ENCODE measurements at places on chromosomes 6 and 20.

DNA sequence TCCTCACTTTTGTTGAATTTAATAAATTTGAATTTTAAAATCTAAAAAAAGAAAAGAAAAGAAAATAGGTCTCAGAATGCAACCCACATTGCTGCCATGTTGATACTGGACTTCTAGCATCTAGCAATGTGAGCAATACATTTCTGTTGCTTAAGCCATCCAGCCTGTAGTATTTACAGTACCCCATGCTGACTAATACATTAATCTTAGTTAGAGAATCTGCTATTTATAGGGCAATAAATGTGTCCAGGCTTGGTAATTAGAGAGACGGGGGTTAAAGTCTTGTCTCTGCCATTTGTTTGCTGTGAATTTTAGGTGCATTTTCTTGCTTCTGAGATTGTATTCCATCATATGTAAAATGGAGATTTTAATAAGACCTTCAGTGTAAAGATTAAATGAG lies 471.3 kb downstream of the DHX35 start:
- DNase-seq, result no peak

DNA sequence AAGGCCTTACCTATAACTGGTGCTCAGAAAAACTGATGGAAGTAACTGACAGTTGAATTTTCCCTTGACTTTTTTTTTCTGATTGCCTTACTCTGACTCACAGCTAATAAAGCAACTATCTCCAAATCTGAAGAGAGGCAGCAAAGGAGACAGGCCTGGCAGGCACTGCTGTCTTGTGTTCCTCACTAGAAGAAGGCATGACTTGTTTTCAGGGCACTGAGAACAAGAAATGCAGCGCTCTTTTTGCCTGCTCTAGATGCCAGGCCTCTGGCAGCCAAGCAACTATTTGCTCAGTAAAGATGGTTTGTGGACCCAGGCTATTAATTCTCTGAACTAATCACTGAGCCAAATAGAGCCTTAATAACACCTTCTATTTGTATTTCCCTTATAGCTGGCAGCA lies 155.1 kb downstream of the PRDM13 start:
- no peak for DNase-seq

DNA sequence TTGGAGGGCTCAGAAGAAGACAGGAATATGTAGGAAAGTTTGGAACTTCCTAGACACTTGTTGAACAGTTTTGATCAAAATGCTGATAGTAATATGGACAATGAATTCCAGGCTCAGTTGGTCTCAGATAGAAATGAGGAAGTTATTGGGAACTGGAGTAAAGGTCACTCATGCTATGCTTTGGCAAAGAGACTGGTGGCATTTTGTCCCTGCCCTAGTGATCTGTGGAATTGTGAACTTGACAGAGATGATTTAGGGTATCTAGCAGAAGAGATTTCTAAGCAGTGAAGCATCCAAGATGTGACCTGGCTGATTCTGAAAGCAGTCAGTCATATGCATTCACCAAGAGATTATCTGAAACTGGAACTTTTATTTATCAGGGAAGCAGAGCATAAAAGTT lies 45.1 kb downstream of the FRK start:
- DNase-seq, result no peak

- peak; percentile 66 for DNase-seq
Observed at GRCh38 chr6:83459663-83460062, 28.8 kb upstream of the ME1 start.

DNA sequence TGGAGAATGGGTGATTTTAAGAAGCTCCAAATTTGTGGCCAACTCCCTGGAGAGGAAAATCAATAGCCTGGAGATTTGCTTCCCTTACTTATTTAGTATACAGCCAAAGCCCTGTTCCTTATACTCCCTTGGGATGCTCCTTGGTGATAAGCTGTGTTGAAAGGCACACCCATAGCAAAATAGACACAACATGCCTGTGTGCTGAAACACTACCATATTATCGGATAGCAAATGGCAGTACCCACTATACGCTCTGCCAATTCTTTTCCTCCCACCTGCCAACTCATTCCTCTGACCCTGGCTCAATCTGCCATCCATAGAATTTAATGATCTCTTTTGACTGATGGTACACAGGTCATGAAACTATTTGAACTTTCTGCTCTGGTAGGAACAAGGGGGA lies 98.2 kb downstream of the CLIC5 start:
- DNase-seq, result no peak

- DNase-seq, result no peak
Observed at GRCh38 chr20:57468523-57469417, 56.2 kb downstream of the CTCFL start.

DNA sequence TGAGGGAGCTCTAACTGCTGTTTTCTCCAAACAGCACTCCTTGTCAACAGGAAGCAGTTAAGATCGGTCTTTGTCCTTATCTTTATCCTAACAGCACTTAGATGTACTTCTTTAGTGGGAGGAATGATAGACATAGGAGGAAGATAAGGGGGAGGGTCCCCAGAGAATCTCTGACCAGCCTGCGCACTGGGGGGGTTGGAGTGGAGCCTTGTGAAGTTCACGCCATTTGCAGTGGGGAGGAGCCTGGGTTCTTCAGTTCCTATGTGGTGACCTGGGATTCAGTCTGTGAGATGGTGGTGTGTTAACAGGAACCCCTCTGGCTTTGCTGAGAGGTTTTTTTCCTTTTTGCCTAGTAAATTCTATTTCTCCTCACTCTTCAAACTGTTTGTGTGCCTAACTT lies 18.1 kb upstream of the ASCC3 start:
- no peak for DNase-seq

GRCh38 chr6:140846503-140847261 lies 1286.0 kb upstream of the GJE1 start:
- DNase-seq, result no peak

GRCh38 chr6:166570929-166571713 lies 15.4 kb downstream of the RAMACL start:
- DNase-seq, result no peak

GRCh38 chr20:32019563-32020463 lies 9.6 kb downstream of the CCM2L start:
- DNase-seq, result no peak

GRCh38 chr6:25560865-25561264 lies 91.2 kb upstream of the SCGN start:
- DNase-seq, result no peak

DNA sequence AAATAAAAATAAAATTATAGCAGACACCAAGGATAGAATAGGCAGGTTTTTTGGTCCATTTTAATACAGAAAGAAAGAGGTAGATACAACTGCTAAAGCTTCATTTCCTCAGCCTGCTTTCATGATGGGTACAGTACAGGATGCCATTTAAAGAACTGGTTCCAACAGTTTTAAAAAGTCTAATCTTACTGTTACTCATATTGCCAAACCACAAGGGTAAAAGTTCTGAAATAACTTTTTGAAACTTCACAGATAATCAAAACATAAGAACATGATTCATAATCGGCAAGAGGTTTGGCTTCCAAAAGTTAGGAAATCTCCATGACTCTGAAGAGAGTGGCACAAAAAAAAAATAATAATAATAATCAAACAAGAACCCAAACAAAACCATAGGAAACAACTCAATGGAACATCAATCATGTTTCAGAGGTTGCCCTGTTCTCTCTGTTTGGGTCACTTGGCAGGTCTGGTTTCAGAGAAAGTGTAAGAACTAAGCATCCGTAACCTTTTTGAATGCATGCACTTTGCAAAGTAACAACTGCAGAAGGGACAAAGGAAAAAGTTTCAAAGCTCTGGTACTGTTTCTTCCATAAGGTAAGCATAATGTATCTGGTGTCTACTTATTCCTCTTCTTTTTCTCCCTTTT lies 79.7 kb downstream of the SMLR1 start:
- no peak for DNase-seq

DNA sequence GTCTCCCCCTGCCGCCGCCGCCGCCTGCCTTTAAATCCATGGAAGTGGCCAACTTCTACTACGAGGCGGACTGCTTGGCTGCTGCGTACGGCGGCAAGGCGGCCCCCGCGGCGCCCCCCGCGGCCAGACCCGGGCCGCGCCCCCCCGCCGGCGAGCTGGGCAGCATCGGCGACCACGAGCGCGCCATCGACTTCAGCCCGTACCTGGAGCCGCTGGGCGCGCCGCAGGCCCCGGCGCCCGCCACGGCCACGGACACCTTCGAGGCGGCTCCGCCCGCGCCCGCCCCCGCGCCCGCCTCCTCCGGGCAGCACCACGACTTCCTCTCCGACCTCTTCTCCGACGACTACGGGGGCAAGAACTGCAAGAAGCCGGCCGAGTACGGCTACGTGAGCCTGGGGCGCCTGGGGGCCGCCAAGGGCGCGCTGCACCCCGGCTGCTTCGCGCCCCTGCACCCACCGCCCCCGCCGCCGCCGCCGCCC lies 474 bp downstream of the CEBPB start:
- DNase-seq, result peak; percentile 61

GRCh38 chr6:104704191-104704590 lies 155.5 kb downstream of the HACE1 start:
- DNase-seq, result no peak

DNA sequence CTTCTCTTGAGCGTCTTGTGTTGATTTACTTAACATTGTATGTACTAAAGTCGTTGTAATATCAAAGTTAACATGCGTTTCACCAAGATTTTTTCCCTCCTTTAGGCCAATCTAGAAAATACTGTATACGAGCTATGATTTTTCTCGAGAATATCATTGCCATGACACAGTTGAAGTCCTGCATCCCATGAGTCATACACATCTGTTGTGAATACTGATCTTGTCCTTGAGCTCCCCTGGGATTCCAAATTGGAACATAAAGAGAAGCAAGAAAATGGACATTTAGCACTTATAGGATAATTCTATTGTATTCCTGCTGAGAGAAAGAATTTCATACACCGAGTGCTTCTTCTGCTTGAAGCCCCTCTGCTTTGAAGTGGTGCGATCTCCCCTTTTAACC lies 109.6 kb downstream of the SLC35B3 start:
- DNase-seq, result no peak

GRCh38 chr20:15916623-15917022 lies 656.6 kb downstream of the KIF16B start:
- DNase-seq, result no peak

- no peak for DNase-seq
Observed at GRCh38 chr6:151721146-151721545, 86.3 kb upstream of the ESR1 start.

DNA sequence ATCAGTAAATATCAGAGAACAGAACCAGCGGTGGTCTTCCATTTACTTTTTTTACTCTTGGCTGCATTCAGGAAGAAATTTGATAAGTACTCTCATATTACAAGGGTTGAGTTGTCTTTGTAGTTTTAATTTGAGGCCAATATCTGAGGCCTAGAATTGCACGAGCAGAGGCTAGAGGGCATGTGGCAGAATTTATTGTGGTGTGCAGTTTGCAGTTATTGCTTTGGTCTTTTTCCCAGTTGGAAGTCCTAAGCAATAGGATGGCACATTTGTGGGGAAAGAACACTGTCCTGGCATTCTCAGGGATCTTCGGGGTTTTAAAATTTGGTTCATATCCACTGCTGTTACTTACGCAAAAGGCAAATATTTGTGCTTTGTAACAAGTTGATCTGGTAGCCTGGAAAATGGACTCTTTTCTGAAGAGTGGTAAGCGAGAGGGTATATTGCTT lies 66.0 kb downstream of the CTNNBL1 start:
- no peak for DNase-seq

DNA sequence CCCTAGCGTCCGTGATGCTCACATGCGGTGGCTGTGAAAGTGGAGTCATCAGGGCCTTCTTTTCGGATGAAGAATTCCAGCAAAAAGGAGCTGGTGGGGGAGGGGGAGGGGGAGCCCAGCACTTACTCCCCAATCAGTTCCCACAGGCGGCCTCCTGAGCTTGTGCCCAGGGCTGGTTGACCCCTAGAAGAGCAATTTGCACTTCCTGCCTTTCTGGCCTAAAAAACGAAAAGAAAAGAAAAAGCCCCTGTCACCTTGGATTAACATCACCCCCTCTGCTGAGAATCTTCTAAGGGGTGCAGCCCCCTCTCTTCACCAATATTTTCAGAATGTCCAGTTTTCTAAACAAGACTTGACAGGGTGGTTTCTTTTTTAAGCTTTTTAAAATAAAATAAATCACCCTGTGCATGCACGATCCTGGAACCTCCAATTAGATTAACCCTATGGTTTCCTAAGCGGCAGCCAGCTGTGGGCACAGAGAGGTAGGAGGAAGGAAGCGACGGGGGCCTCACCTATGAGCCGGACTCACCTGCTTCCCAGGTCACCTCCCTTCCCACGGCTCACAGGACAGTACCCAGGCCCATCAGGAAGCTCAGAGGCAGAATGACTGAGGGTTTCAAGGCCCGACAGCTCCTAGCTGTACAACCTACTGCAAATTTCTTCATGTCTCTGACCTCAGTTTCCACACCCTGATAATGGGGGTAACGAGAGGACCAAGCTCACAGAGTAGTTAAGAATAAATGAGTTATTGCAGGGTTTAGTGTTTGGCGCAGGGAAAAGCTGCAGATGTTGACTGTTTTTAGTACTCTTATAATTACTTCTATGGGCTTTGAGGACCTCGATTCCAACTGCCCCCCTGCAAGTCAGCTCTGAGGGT lies 10.5 kb upstream of the TGM2 start:
- no peak for DNase-seq

GRCh38 chr20:19205981-19206396 lies 6.5 kb upstream of the SLC24A3 start:
- peak; percentile 91 for DNase-seq

DNA sequence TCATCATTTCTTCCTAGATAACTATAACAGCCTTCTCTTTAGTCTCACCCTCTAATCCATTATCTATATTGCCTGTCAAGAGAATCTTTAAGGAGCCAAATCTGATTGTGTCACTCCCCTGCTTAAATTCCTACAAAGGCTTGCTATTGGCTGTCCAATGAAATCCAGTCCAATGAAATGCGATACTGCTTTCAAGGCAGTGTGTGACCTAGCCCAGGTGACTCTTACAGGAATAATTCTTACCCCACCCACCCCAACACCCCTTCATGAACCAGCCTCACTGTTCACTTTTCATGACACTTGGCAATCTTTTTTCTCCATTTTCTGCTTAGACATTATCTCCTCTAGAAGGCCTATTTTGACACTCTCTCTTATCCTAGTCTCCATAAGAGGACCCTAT lies 163.3 kb upstream of the MARCKS start:
- DNase-seq, result no peak

- no peak for DNase-seq
Observed at GRCh38 chr6:151014404-151015100, 149.1 kb downstream of the MTHFD1L start.

GRCh38 chr6:100456141-100456907 lies 8.4 kb downstream of the SIM1 start:
- DNase-seq, result no peak

GRCh38 chr20:34018166-34018565 lies 24.5 kb downstream of the RALY start:
- no peak for DNase-seq
